ENCODE measurements at places on chromosomes 2 and 18.

DNA sequence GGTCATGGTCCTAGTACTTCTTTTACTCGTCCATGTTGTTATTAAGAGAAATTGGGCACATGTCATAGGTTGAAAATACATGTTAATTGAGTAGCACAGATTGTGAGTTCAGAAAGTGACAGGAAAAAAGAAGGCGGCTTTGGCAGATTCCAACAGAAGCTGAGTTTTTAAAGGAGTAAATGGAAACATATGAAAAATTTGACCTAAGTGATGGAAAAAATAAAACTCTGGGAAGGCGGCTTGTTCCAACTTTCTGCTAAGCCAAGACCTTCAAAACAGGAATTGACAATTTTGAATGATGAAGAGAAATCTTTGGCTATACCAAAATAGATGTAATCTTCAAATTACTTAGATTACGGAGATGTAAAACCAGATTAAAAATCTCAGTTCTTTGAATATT is 868.0 kb downstream of the EPHA4 start:
- no peak for DNase-seq

DNA sequence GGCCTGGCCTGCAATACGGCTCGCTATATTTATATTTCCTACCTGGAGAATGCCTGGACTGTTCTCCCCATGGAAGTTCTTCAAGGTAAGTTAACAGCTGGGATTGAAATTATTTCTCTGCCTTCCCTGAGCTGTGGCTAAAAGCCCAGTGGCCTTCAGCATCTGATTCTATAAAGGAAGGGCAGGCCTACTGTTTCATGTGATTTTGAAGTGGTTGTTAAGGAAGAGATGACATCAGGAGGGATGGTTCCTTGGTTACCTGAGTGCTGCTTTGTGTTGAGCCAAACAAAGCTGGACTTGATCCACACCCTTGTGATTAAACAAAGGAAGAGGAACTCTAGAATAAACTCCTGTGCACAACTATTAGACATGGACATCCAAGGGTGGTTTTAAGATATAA is 61.6 kb downstream of the MFSD6 start:
- DNase-seq = peak; percentile 66

- DNase-seq = peak; percentile 68
These were observed 2.1 kb upstream of the SPIRE1 start for GRCh38 chr18:12659904-12660605.

GRCh38 chr2:158569284-158569683 is 112.5 kb downstream of the PKP4 start:
- no peak for DNase-seq
